ENCODE measurements at places on chromosomes 1 and 21.

- no peak for DNase-seq
Measured at GRCh38 chr1:217048104-217048707, 325.0 kb upstream of the ESRRG start.

DNA sequence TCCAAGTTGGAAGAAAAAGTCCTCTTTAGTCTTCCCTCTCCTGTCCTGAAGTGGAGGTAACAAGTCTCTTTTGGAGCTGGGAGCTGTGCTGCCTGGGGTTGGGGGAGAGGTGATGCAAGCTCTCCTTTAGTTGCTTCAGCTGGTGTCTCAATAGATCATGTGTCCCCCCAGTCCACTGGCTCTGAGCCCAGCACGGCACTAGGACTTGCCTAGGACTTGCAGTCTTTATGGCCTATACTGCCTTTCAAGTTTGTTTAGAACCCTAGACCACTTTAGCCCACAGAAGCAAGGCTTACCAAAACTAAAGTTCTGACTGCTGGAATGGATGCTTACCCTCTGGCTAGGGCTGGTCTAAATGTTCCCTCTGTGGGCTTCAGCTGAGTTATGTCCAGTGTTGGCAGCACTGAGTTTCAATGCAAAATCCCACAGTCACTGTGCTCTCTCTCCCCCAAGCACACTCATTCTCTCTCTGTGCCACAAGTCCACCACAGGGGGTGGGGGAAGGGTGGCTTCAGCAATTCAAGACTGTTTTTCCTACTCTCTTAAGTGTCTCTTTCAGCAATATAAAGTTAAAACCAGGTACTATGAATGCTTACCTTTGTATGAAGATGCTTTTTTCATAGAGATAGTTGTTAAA, 185.0 kb downstream of the DNAH14 start:
- no peak for DNase-seq

GRCh38 chr1:226871636-226872327, 1.4 kb downstream of the PSEN2 start:
- DNase-seq, result no peak

DNA sequence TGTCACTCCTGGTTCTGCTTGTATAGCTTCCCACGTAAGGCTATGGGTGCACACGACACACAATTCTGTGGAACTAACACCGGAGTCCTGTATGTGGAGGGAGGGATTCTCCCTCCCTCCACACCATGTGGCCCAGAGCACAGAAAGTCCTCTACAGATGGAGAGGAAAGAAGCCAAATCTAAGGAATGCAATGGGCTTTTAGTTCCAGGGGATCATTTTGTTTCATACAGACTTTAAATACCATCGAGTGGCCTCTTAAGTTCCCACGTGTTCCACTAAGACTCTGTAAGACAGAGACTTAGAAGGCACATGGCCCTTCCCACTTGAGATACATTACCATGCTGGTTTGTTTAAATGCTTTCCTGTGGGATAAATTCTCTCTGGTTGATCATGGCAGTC, 156.0 kb downstream of the TGFB2 start:
- DNase-seq, result no peak

DNA sequence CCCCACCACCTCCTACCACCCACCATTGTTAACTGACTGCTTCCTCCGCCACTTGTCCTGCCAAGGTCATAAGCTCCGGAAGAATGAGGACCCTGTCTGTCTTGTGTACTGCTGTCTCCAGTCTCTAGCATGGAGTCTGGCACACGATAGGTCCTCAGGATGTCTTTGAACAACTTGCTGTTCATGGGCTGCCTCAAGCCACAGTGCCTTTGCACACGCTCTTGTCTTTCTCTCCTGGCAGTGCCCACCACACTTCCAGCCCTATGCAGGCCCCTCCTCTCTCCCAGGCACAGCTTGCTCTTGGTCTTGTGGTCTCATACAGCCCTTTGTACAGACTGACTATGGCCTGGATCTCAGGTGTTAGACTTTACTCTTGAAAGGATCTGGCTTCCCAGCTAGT, 97.6 kb downstream of the ARHGEF10L start:
- DNase-seq, result no peak

DNA sequence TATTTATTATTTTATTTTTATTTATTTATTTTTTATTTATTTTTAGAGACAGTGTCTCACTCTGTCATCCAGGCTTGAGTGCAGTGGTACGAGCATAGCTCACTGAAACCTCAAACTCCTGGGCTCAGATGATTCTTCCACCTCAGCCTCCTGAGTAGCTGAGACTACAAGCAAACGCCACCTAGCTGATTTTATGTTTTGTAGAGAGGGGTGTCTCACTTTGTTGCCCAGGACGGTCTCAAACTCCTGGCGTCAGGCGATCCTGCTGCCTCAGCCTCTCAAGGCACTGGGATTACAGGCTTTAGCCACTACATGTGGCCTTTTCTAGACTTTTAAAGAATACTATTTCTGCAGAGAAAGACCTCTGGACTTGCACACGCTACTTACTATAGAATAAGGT, 61.3 kb upstream of the C1orf53 start:
- no peak for DNase-seq

DNA sequence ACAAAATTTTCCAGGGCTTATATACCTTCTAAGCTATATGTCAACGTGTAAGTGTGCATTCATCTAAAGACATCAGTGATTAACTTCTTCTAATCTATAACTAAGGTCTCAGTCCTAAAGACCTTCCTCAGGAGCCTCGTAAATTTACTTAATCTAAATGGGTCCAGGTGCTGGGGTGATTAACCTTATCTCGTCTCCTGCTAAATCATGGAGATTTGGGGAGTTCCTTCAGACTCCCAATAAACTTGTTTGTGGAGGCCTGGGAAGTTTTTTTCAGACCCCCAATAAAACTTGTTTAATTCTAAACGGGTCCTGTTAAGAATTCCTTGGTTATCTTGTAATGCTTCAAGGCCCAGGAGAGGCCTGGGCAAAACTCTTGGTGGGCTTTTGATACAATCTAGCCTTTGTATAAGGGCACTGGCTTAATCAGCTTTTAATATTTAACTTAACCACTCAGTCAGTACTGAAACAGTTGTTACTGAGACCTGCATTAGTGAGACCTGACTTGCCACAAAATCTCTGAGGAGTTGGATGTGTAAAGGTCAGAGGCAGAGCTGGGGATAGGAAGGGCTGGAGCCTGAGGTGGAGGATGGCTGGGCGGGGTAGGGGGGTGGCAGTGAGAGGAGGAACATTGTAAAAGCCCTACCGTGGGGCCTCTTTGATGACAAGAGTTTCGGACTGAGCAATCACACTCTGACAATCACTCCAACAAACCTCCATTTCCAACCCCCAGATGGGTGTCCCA, 6.2 kb upstream of the HMGCS2 start:
- no peak for DNase-seq

- no peak for DNase-seq
Measured at GRCh38 chr1:206705726-206706297, 21.1 kb downstream of the MAPKAPK2 start.

GRCh38 chr1:178960482-178961240, 65.0 kb upstream of the FAM20B start:
- DNase-seq, result no peak

GRCh38 chr1:207803678-207804077, 51.8 kb downstream of the CD46 start:
- DNase-seq, result no peak

- DNase-seq, result no peak
Measured at GRCh38 chr21:32807717-32808380, 36.3 kb upstream of the PAXBP1 start.

DNA sequence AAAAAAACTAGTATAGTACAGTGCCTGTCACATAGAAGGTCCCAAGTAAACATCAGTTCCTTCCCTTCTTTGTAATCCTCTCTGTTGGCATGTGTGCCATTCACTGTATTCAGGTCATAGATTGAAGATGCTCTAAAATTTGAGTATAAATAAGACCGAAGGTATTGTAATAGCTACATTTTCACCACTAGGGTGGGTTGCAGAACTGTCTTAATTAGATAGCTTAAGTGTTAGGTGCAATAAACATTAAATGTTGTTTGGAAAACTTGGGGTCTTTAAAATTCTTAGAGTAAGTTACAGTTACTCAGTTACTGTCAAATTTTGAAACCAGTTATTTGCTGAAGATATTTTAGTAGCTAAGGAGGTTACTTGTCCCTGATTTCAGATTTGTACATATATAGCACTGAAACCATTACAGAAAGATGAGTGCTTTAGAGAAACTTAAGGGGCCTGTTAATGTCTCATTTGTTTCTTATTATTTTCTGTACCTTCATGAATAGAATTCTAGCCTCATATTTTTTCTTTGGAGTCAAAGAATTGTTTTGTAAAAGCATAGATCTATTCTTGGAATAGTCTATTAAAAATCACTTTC, 24.3 kb downstream of the PER3 start:
- DNase-seq, result no peak

- no peak for DNase-seq
Measured at GRCh38 chr1:2356401-2356800, 35.0 kb downstream of the MORN1 start.

GRCh38 chr1:162847839-162848453, 13.0 kb downstream of the CCDC190 start:
- peak; percentile 38 for DNase-seq

DNA sequence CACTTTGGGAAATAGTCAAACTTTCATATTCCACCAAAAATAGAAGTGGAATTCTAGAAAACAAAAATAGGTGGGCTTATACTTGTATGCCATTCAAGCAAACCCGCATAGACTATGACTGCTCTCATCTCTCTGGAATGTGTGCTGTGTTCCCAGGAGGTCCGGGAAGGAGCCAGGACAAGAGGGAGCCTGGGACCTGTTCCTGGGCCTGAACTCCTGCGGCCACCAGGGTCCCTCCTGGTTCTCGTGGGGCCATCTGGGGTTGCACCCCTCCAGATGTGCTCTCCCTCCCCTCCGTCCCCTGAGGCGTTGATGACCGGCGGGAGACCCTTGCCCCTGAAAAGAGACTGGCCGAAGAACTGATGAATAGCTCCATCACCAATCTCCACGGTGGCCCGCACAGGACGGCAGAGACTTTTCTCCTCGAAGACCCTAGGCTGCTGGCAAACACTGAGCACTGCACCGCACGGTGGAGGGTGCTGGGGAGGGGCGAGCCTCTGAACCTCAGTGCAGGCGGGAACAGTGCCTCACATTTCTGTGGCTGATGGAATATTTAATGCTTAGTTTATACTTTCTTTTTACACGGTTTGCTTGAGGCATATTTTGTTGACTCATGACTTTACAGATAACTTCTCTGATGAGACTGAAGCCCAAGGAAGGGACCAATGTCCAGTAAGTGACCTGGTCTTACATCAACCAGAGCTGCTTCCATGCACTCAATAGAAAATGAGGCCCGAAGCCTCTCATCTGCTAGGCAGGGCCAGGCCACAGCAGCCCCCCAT, 9.6 kb upstream of the ADARB1 start:
- DNase-seq, result no peak

DNA sequence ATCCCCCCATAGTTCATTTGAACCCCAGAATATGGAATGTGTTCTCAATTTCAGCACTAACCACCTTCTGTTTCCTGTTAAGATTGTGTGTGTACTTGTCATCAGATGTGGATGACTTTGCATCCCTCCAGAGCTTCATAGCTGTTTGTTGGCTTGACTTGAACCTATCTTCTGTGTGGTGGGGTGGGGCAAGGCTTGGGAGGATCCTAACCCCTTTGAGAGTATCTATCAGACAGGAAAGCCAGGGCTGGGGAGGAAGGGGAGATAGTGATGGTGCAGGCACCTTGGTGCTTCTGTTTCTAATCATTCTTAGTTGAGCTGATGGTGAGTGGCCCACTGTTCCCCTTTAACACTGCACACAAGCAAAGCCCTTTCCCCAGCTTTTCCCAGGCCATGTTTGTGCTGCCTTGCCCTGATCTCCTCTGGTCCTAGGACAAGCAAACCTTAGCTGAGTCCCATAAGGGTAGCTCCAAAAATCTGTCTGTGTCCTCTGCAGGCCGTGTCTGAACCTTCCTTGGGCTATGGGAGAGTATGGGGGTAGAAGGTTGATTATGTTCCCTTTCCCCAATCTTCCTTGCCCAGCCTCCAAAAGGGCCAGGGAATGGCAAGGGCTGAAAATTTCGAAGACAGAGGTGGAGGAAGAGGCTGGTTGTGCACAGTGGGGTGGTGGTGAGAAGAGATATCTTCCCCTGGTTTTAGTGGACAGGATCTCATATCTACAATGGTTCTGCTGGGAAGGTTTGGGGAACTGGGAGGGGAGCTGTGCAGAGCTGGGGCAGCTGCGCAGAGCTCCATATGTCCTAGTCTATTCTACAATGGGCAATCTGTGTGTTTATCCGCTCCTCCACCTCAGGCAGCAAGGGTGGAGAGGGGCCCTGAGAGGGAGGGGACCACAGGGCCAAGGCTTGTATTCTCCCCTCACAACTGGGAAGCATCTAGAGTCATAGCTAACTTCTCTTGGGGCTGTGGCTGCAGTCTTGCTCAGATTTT, 1.4 kb downstream of the NHLH1 start:
- no peak for DNase-seq

DNA sequence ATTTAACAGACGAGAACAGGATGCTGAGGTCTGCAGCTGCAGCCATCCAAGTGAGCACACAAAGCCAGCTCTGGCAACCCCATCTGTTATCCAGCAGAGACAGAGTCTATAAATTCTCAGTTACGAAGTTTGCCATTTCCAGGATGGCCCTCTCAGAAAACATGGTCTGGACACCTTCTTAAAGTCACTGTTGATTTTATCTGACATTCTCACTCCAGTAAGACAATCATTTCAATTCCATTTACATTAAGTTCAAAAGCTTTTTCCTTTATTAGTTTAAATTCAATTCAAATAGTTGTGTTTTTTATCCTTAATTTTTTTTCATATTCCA, 125.5 kb downstream of the DMRTB1 start:
- DNase-seq, result no peak

GRCh38 chr1:229454056-229454455, 20.2 kb upstream of the ACTA1 start:
- DNase-seq, result no peak

GRCh38 chr21:44713846-44714245, 2.5 kb upstream of the TSPEAR start:
- no peak for DNase-seq

GRCh38 chr1:61184040-61184713, 101.8 kb downstream of the NFIA start:
- DNase-seq, result peak; percentile 72

DNA sequence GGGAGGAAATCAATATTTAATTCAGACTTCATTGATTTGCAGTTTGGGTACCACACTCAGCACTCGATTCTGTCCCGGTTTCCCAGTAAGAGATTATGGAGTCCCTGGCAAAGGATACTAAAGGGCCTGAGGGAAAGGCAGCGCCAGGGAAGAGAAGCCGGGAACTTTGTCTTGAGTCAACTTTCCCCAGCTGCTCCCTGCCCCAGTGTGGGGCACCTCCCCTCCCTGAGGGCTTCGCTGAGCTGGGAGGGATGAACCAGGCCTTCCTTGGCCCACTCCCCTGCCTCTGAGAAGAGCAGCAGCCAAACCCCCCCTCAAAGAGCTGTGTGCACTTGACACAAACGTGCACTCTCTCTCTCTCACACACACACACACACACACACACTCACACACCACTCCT, 32.6 kb downstream of the OPTC start:
- no peak for DNase-seq

DNA sequence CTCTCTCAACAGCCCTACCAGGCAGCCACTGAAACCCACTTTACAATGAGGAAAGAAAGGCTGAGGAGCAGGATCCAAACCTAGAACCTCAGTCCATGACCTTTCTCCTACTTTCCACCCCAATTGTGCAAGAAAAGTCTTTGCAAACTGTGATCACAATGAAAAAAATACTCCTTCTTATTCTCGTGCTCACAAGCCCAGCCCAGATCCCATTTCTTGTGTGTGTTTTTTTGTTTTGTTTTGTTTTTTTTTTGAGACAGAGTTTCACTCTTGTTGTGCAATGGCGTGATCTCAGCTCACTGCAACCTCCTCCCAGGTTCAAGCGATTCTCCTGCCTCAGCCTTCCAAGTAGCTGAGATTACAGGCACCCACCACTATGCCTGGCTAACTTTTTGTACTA, 97.7 kb downstream of the CRYAA start:
- DNase-seq, result no peak
